ENCODE measurements at places on chromosomes 5 and 9.

- no peak for DNase-seq
Measured at GRCh38 chr5:126852091-126852571, 75.2 kb downstream of the LMNB1 start.

DNA sequence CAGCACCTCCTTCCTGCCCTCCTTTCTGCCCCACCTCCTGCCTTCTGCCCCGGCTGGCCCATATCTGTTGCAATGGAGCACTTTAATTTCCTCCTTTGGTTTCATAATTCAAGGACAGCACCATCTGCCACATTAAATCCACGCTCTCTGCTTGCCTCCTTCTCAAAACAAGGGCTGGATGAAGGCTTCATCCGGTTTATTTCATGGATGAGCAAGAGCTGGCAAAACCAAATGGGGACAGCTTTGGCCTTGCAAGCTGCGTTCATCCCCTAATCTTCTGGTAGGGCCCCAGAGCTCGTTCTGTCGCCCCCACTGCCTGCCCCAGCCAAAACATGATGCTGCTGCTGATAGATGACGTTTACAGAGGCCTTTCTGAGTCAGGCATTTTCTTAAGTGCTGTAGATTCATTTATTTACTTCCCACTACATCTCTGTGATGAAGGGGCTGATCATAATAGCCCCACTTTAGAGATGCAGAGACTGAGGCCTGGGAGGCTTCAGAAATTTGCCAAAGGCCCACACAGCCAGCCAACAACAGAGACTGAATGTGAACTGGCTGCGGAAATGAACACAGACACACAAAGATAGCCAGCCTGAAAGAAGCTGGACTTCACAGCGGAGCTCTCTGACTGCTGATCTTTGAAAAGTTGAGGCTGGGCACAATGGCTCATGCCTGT is 115.6 kb upstream of the CPEB4 start:
- no peak for DNase-seq

DNA sequence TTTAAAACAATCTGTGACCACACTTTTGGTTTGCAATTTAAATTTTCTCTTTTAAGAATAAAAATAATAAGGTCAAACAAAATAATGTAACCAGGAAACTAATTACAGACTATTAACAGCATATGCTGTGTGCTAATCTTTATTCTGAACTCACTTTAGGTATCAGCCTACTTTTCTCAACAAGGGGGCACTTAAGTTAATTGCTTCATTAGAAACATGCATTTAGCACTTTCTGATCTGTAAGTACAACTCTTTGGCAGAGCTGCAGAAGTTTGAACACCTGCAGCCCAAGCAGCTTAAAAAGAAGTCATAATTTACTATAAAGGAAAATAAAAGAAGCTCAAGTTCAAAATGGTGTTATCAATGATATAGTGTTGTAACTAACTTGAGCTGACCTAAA is 21.7 kb downstream of the XRCC4 start:
- DNase-seq: no peak

GRCh38 chr9:13083963-13084528 is 195.4 kb downstream of the MPDZ start:
- no peak for DNase-seq

DNA sequence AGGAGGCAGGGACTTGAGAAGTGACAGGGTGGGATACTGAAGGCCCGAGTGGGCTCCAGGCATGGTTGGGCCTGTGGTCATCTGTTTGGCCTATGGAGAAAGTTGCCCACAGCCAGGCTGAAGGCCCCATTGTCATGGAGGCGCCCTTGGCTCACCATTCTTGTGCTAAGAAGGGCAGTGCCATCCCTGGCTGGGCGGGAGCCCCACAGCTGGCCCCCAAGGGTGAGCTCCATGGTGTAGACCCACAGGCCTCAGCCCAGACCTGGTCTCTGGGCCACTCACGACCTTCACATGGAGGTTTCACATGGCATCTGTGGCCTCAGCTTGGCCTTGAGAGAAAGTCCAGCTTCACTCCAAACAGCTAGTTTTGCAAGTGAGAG is 34.3 kb upstream of the PRDM12 start:
- no peak for DNase-seq

GRCh38 chr9:107706701-107707427 is 217.3 kb upstream of the KLF4 start:
- DNase-seq: no peak

GRCh38 chr9:660227-660626 is 181.3 kb upstream of the DMRT1 start:
- DNase-seq: no peak

DNA sequence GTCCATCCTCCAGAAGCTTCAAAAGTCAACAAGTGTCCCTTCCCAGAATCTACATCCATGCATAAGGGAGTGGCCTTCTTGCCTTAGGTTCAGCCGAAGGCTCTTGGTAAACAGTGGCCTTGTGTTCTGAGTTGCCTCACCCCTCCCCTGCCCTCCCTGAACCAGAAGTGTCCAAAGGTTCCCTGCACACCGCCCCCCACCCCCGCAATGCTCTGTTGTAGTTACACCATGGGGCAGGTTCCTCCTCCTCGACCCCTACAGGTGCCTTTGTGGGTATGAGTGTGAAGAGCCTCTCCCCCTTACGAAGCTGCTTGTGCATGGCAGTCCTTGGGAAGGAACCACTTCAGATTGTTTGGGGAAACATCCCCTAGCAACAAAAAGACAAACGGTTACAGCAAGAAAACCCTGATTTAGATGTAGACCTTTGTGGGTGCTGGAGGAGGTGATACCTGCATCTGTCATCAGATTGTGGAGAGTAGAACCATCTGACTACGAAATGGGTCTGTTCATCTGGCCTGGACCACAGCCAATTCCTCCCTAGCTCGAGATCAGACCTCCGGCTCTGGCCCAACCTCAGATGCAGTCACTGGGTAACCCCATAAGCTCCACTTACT is 7.1 kb downstream of the SPACA9 start:
- DNase-seq: no peak

DNA sequence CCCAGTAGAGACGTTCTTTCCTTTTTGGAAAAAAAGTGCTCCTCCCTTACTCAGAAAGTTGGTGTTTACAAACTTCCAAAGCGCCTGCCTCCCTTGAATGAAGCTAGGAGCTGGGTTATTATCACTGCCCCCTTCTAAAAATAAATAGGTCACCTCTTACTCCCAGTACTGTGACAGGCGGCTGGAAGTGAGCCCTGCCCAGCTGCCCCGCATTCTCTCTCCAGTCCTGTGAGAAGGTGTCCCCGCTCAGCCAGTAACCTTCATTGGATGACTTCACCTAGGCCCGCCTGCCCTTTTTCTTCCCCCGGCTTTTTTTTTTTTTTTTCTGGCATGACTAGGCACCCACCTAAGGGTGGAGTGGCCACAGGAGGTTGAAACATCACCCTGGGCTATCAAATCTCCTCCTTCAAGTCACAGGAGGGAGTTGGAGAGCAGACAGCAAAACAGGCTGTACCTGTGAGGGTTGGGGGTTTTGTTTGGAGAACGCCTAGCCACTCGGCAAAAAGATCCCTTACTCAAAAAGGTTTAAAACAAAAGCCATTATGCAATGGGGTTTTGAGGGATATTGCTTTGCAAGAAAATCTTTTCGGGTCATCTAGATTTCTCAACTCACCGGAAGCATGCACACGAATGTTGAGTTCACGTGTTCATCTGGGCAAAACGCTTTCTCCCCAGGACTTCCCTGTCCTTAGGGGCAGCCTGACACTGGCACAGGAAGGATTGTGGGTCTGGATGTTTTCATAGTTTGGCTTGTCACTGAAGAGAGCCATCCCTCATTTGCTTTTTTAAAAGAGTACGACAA is 43.3 kb upstream of the ZNF622 start:
- no peak for DNase-seq

DNA sequence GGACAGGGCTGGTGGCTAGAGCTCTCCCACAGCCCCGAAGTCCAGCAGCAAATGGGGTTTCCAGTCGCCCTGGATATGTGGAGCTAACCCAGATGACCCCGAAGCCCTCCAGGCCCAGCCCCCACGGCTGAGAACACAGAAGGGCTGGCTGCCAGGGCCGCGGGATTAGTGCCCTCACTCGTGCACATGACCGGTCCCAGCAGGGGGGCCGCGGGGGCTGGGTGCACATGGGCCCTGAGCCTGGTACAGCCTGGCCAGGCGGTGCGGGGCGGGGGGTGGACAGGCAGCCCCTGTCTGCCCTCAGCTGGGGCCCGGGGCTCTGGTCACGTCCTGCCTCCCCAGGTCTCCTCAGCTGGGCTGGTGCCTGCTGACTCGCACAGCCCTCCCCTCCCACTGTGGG is 5.9 kb downstream of the SSNA1 start:
- DNase-seq: no peak

- DNase-seq: no peak
Measured at GRCh38 chr5:105836887-105837286, 1833.8 kb downstream of the EFNA5 start.

- DNase-seq: no peak
Measured at GRCh38 chr5:123433596-123433995, 10.4 kb upstream of the CEP120 start.

DNA sequence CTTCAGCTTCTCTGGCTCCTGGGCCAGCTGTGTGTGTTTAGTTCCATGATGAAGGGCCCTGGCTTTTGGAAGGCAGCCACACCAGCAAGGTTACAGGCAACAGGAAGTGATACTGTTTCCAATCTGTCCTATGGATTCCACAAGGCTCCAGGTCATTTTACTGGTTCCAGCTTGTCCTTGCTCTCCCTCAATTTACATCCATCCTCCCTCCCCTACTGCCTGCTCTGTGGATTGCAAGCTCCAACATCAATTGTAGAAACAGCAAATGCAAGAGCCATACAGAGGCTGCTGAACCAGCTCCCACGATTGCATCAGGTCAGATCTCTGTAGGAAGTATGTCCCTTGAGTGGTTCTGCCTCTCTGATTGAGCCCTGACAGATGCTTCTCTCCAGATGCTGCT is 409.8 kb downstream of the NTRK2 start:
- no peak for DNase-seq

- DNase-seq: no peak
Measured at GRCh38 chr9:116504893-116505480, 182.1 kb upstream of the TRIM32 start.

DNA sequence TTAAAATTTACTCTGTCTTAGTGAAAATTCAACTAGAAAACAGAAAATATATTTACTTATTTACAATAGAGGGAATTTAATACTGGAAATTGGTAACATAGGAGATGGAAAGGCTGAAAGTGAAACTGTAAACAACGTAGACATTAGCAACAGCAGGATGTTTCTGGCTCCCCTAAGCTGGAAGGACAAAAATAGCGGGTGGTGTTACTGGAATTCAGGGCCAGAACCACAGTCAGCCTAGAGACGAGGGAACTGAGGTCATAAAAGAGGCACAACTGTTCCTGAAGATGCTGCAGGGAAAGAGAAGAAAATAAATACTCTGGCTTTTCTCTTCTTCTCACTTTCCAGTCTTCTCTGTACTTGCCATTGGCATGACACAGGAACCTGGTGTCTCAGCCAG is 80.4 kb upstream of the NIPBL start:
- no peak for DNase-seq

GRCh38 chr9:72623156-72623555 is 101.7 kb downstream of the TMC1 start:
- no peak for DNase-seq

GRCh38 chr9:93567271-93567959 is 9.0 kb upstream of the PHF2 start:
- no peak for DNase-seq

DNA sequence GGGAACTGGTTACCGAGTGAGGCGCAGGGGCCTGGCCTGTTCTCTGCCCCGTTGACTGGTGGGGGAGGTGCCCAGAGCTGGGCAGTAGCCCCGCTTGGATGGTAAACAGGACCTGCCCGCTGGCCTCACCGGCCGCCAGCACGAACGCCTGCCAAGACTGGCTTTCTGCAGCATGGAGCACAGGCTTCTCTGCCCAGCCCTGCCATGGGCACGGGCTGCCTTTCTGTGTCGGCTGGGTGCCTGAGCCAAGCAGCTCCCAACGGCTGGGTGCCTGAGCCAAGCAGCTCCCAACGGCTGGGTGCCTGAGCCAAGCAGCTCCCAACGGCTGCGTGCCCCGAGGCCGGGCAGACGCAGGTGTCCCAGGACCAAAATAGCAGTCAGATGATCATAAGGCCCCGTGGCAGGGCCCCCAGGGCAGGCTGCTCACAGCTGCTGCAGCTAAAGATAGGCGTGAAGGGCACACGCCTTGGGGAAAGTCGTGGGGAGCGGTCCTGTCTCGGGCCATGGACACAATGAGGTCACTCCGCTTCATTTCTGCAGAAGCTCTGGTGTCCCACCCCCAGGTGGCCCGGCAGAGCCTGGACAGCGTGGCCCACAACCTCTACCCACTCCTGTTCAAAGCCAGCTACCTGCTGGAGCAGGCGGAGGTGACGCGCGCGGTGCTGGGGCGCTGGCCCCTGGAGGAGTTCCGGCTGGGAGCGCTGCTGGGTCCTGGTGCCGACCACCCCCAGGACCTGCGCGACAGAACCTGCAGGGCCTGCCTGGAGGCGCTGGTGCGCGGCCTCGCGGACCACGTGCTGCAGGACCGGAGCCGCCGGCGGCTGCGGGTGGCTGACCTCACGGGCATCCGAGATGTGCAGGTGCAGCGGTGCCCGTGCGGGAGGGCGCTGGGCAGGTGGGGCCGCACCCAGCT is at the start of gene LRRC14B:
Gene LRRC14B, plus strand, starts transcription at position 460 of the 913 bp plus-strand sequence. Its CDS starts 44 bp downstream, at position 504.
- DNase-seq: no peak

GRCh38 chr5:95113489-95113888 is 171.4 kb downstream of the MCTP1 start:
- no peak for DNase-seq

DNA sequence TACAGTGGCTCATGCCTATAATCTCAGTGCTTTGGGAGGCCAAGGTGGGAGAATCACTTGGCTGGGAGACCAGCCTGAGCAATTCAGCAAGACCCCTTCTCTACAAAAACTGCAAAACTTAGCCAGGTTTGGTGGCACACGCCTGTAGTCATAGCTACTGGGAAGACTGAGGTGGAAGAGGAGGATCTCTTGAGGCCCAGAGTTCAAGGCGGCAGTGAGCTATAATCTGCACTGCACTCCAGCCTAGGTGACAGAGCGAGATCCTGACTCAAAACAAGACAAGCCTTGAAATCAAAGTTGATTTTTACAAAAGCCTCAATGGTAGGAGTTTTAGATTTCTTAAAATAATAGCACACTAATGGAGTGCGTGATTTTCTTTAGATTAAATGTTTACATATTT is 14.6 kb downstream of the UBE2D2 start:
- no peak for DNase-seq

DNA sequence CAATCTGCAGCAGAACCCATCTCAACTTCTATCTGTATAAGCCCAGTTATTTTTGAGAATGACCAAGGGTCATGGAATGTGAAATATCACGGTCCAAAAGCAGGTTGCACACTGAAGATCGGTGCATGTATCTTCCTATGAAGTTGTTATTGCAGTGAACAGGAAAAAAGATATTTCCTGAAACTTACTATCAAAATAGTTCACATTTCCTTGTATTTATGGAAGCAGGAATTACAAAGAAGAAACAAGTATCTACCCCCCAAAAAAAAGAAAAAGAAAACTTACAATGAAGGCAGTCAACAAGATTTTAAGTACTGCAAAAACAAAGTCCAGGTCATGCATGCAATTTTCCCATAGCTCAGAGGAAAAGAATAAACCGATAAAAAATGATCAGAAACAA is 70.0 kb downstream of the MPDZ start:
- no peak for DNase-seq

DNA sequence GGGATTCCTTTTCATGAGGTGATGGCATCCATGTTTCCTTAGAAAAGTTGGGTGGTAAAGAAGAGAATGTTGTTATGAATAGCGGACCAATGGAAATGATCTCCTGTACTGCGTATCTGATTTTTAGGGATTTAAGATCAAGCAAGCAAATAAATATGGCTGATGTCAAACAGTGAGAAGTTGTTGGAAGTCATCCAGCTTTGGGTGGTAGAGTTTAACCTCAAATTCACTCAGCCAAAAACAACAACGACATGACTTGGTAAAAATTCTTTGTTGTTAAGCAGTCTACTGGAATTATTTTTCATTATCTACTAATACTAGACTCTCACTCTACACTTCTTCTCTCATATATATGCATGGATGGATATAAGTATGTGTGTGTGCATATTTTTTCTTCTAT is 426.5 kb downstream of the CTNND2 start:
- no peak for DNase-seq

Measured in stimulated activated CD4-positive, alpha-beta T cell treated with anti-CD3 and anti-CD28 coated beads, Interleukin-15, amount 100 ng/mL, for 1 hour (primary cell).